HFFc6 (cell line): ENCODE measurements at places on chromosomes 7 and 10.

DNA sequence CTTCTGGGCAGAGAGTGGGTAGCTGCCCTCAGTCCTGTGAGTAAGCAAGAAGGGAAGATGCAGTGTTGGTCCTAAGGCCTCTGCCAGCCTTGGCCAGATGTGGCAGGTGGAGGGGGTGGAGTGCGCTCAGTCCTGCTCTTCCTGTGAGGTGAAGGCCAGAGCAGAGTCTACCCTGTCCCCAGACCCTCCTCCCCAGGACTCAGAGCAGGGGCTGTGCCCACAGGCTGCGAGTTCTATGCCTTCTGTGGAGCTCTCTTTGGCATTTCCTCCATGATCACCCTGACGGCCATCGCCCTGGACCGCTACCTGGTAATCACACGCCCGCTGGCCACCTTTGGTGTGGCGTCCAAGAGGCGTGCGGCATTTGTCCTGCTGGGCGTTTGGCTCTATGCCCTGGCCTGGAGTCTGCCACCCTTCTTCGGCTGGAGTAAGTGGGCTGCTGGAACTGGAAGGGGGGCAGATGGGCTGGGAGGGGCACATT lies 4.0 kb downstream of the OPN4 start:
- no peak for DNase-seq

- DNase-seq, result no peak
Measured at GRCh38 chr7:35694161-35694783, 663 bp downstream of the HERPUD2 start.

GRCh38 chr7:118233799-118234198 lies 9.3 kb downstream of the ANKRD7 start:
- no peak for DNase-seq

DNA sequence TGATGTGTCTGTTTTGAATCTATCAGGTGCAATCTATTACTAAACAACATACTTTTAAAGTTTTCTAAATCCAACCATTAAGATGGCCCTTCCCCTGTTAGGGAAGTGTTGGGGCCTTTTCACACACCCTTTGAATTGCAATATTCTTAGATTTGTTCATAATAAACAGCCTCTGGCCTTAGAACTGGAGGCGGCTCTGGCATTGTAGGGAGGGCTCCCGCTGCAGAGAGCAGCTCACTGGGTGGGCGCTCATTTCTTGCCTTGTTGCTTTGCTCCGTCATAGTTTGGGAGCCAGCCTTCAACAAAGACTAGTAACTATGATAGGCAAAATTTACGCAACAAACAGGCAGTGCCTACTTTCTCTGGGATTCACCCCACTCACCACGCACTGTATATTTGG lies 4.2 kb upstream of the HOXA10 start:
- no peak for DNase-seq

DNA sequence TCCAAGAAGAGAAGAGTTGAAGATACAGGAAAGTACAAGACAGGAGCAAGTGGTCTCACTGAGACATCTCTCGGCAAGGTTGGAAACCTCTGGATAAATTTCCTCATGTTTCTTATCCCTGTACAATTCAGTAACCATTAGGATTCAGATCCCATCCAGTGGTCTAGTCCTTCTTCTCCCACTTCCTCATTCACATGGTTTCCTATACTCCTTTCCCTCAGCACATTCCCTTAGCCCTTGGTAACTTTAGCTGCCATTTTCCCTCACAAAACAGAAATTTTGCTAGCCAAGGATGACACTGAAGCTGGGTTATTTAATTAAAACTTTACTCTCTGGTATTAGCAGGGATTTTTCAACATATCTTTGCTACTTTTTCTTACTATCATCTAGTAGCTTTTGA lies 82.6 kb downstream of the CPED1 start:
- DNase-seq, result no peak

DNA sequence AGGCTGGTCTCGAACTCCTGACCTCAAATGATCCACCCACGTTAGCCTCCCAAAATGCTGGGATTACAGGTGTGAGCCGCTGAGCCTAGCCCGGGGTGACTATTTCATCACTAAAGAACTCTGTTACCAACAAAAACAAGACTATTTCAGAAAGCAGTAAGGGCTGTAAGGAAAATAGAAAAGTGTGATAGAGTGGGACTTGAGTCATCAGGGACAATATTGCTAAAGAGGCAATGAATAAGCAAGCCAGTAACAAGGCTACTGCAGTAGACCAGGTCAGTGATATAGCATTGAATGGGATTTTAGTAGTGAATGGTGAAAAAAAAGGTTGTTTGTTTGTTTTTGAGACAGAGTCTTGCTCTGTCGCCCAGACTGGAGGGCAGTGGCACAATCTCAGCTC lies 51.7 kb downstream of the SVOPL start:
- DNase-seq, result no peak

DNA sequence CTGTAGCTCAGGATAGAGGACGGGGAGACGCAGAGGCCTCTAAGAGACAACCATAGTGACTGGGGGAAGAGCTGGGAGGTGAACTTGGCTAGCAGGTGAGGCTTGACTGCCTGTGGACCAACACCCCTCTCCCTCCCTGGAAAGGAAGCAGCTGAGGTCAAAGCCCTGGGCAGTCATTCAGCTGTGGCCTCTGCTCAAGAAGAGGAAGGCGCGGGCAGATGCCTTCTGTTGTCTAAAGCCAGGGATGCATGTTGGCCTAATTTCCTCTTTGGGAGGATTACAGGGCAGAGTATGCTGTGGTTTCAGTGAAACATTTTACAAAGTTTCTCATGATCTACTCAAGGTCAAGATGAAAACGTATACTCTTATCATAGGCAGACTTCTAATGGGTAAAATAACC lies 327.1 kb downstream of the PRPF18 start:
- DNase-seq, result no peak

DNA sequence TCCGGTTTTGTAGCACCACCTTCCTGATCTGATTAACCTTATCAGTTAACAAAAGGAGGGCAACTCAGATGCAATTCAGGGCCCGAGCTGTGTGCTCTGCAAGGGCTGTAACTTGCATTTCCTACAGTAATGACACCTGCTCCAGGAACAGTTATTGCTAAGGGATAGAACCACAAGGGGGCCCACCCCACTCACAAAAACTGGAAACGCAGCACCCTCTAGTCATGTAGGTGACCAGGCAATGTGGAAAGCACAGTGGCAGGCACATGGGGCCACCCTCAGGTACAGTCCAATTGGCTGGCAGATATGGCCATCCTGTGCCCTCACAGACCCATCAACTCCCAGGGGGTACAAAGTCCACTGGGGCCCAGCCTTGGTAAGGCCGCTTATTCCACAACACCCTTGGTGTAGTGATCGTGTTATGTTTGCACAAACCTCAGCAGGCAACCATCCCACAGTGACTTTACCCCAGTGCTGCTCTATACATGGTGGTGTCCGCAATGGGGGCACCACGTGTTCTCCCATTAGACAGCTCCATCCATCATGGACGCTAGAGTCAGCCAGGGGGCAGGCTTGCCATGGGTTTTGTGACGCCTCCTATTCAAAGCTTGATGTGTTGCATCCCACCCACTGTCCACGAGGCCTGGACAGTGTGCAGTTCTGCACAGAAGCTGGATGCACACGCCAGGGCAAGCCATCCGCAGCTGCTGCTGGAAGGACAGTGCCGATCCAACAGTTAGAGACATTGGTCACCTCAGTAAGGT lies 9.4 kb downstream of the RNF133 start:
- DNase-seq, result no peak
